ENCODE measurements at places on chromosomes 4 and X.

GRCh38 chr4:70734168-70734954, 12.6 kb downstream of the RUFY3 start:
- DNase-seq = peak; percentile 65

GRCh38 chr4:93232883-93233282, 595.7 kb upstream of the ATOH1 start:
- no peak for DNase-seq

GRCh38 chr4:172709376-172709775, 459.2 kb upstream of the GALNT7 start:
- DNase-seq = no peak

GRCh38 chr4:78527555-78527954, 24.0 kb upstream of the ANXA3 start:
- DNase-seq = no peak

- DNase-seq = no peak
Observed at GRCh38 chrX:23749576-23749975, 6.5 kb upstream of the ACOT9 start.

GRCh38 chr4:98624642-98625041, 33.8 kb downstream of the TSPAN5 start:
- DNase-seq = no peak

GRCh38 chr4:122453384-122453995, 3.0 kb downstream of the IL2 start:
- DNase-seq = no peak

DNA sequence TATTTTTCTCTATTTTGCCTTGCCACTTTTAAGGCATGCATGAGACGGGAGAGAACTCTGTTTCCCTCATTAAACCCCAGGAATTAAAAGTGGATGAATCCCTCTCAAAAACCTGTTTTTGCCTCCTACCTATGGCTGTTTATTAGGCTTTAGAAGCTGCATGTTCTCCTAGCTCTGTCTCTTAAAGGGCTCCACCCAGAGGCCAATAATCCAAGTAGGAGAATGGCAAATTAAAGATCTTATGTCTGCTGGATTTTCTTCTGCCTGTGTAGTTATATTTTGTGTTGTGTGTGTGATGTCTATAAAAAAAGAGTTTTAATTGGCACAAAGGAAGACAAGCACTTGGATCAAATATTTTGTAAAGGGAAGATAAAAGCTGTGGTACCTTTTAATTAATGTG, 32.4 kb downstream of the MAGEC1 start:
- peak; percentile 36 for DNase-seq

DNA sequence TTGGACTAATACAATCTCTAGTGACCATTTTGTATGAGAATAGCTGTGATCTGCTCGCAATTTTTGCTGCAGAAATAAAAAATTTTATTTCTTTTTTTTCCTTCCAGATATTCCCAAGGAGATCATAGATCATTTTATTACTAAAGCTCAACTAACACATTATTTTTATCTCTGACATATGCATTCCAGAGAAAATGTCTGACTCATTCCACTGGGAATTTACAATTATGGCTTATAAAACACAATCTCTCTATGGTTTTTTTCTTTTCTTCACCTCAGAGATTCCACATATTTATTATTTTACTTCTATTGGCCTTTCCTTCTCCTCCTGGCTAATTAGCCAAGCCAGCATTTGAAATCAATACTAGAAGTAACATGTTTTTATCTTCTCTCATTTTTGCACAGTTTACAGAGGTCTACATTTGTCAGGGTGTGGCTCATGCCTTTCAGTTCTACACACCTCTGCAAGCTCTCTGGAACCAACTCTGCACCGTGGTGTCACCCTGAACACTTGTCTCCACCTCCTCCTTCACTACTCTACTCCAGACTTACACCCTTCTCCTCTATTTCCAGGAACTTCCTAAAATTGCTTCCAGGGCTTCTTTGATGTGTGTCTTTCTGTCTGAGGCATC, 59.8 kb upstream of the GPM6A start:
- peak; percentile 56 for DNase-seq

DNA sequence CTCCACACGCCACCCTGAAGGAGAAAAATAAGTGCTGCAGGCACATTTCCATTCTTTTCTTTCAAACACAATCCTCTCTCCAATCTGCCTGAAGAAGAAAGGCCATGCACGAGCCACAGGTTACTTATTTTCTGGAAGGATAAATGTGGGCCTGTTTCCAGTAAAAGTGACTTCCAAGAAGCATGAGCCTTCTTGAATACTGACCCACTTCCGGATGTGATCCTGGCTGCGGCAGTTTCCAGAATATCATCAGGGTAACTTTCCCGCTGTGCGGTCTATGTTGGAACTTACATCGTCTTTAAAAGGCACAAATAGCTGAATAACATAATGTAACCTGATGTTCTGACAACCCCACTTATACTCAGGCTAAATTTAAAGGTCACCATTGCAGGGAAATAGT, 66.3 kb upstream of the TAPT1 start:
- DNase-seq = no peak

- DNase-seq = no peak
Observed at GRCh38 chr4:180261346-180261745, 1981.9 kb upstream of the TENM3 start.

GRCh38 chr4:188707036-188707435, 567.8 kb downstream of the TRIML1 start:
- no peak for DNase-seq

GRCh38 chr4:32135642-32136041, 1415.5 kb downstream of the PCDH7 start:
- peak; percentile 18 for DNase-seq
